IPS-NIHi11 (cell line): ENCODE measurements at places on chromosomes 3 and 15.

DNA sequence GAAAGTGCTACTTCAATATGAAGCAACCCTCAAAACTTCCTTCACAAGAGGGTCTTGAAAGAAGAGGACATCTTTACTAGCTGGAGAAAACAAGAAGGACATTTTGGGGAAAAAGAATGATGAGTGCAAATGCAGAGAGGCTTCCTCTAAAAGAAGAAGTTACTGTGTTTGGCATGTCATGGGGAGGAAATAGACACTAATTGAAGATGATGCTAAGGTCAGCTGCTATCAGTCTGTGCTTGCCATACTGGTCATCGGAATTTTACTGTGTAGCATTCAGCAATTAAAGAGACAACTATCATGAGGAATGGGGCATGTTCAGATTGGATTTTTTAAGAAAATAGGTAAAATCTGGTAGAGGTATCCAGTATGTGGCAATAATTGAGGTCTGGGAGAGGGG lies 60.0 kb downstream of the THRB start:
- DNase-seq = no peak

- DNase-seq = no peak
Measured at GRCh38 chr3:161977063-161977462, 480.5 kb downstream of the OTOL1 start.

DNA sequence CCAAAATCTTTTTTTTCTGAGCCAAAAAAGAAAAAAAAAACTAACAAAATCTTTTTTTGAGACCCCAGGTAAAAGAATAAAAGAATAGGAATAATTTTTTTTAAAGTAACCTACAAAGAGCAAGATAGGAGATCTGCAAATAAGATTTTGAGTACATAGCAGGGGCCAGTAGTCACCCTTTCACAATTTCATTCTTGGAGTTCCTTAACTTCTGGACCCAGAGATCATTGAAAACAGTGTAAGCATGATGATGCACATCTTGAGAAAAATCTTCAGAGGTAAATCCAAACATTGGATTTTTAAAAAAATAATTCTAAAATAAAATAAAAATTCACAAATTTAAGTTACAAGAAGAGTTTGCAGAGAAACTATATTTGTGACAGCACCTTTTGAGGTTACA lies 18.8 kb downstream of the TFRC start:
- no peak for DNase-seq

DNA sequence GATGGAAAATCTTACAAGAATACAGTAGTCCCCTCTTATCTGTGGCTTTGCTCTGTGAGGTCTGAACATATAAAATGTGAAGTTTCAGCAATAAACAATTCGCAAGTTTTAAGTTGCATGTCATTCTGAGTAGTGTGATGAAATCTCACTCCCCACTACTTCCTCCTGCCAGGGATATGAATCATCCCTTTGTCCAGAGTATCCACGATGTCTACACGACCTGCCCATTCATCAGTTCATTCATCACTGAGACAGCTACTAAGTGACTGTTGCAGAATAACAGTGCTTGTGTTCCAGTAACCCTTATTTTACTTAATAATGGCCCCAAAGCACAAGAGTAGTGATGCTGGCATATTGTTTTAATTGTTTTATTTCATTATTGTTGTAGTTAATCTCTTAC lies 489.2 kb upstream of the UBE2E2 start:
- no peak for DNase-seq

DNA sequence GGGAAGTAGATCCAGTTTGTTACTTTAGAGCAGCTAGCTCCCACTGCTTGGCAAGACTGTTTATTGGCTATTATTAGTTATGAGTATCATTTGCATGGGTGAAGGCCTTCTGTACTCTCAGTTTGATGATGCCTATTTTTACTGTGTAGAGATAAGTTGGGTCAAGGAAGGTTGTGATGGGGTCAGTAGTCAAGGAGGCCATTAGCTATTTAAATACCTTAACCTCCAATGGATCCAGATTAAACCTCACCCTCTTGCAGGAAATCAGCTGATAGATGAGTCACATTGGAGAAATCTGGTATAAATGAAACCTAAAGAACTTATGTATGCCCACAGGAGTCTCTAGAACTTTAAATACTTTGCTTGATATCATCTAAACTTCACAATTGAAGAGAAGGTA lies 45.0 kb downstream of the THBS1 start:
- DNase-seq = no peak

GRCh38 chr3:11077466-11077865 lies 76.8 kb upstream of the HRH1 start:
- DNase-seq = no peak

- DNase-seq = no peak
Measured at GRCh38 chr3:100331660-100332059, 2.9 kb upstream of the NIT2 start.

- no peak for DNase-seq
Measured at GRCh38 chr3:150114873-150115540, 144.3 kb upstream of the PFN2 start.

- no peak for DNase-seq
Measured at GRCh38 chr15:36880913-36881460, 219.4 kb downstream of the MEIS2 start.

DNA sequence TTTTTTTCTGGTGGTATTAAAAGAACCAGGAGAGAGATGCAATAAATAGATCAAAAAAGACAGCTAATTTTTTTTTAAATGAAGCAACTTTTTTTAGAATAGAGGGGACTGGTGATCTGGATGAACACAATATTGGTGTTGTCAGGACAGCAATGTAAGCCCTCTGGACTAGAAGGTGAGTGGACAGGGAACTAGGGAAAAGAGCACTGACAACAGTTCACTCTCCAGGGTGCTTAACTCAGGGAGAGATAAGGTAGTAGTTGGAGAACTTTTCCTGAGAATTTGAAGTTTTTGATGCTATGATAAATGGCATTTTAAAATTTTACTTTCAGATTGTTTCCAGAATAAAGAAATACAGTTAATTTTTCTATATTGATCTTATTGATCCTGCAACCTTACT lies 158.3 kb upstream of the STAC start:
- DNase-seq = no peak

DNA sequence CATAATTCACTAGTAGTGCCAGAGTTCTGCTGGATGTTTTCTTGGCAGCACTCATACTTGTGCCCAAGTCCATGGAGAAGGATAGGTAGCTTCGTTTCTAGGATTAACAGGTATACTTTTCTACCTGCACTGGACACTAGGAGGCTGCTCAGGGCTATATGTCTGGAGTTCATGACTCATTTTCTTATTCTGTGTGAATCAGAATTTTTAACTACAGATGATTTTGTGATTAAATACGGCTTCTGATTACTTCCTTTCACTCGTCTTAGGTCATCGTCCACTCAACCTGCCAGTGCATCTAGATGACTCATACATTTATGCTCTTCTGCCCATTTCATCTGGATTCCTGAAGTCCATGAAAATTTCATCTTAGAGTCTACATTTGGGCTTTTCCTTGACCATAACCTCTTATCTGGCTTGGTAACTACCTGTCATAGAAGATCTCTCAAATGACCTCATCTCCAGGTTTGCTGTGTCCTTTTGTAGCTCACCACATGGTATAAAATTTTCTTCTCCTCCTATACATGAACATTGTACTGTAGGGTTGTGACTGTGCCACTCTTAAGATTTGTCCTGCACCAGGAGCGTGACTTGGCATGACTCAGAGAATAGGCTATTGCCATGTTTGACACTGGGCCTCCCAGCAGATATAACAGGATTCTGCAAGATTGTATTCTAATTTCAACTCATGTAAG lies 66.7 kb upstream of the GCSAM start:
- no peak for DNase-seq

DNA sequence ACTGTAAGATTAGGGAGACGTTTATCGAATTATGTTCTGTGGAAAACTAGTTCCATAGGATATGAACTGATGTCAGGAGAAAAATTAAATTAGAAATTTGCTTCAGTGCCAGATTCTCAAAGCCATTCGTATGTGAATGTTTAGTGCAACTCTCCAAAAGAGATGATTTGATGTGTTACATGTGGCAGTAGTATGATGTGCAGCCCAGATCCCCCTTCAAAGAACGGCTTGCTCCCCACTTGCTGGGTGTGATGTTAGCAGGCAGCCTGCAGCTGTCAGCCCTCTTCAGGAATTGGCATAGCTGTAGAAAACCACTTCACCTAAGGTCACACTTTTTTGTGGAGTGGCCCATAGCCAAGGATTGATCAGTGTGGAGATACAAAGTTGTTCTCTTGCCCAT lies 127.0 kb upstream of the CCDC54 start:
- no peak for DNase-seq

DNA sequence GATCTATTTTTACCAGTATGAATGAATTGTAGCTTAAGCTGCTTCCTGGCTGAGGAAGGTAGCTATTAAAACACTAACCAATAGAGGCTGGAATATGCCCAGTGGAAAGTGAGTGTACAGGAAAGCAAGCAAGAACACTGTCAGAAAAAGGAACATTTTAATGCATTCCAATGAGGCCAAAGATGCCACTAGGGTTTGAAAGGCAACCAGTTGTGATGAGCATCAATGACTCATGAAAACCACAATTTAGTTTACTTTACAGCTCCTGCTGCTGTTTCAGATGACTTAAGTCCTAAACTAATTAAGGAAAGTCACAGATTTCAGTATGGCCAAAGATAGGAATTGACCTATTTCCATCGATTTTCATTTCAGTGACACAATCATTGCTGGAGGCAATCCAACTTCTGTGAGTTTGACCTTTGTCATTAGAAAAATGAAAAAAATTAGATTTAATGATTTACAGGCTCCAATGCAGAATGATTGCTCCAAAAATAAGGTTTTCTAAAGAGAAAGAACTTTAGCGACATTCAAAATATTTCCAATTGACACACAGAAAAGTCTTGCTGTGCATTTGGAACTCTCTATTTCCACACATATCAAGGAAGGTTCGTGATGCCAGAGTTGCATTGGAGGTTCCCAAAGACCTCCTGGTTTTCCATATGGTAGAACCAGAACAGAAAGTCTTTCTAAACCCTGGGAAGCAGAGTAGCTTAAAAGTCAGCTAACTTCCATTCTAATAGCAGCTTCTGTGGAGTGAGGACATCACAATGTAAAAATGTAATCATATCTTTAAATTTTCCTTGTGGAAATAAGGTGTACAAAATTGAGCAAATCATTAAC lies 103.0 kb downstream of the SUCNR1 start:
- DNase-seq = no peak

DNA sequence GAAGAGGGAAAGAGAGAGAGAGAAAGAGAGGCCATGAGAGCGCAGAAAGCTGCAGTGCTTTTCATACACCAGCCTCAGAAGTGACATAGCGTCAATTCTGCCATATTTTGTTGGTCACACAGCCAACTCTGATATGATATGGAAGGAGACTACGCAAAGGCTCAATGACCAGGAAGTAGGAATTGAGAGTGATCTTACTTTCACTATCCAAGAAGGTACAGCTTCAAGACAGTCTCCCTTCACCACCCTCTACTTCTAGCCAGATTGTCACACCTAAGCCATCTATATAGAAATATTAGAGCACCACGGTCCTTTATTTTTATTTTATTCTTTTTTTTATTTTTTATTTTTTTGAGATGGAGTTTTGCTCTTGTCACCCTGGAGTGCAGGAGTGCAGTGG lies 21.1 kb downstream of the PARP15 start:
- no peak for DNase-seq

DNA sequence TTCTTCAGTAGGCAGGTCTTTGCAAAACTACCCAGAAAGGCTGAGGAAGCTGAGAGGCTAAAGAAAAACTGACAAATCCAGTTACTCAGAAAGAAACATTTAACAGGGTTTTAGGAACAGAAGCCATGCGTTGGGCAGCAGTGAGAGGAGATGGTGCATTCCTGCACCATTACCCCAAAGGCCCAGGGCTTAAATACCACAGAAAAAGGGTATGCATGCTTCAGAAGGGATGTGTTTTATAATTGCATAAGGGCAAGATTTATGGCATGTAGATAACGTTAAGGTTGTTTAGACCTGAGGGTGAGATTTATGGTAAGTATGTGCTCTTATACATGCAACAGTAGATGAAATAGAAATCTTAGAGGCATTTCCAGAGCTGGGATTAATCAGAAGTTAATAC lies 10.0 kb downstream of the C3orf52 start:
- DNase-seq = no peak

GRCh38 chr15:40807888-40808461 lies 702 bp upstream of the DNAJC17 start:
- DNase-seq = no peak

DNA sequence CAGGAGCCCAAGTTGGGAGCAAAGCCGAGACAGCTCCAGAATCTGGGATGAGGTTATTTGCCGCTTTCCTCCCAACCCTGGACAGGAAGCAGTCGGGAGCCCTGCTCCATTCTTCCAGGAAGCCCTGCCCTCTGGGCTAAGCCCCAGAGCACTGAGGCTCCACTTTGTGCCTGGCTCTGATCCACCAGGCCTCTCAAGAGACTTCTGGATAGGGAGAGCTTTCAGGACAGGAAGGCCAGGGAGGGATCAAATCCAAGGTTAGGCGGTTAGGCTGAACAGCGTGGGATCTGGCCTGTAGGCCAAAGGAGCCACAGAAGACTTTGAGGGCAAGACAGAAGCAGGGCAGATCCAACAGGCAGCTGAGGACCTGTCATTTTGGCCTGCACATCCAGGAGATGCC lies 835 bp downstream of the STOML1 start:
- no peak for DNase-seq

DNA sequence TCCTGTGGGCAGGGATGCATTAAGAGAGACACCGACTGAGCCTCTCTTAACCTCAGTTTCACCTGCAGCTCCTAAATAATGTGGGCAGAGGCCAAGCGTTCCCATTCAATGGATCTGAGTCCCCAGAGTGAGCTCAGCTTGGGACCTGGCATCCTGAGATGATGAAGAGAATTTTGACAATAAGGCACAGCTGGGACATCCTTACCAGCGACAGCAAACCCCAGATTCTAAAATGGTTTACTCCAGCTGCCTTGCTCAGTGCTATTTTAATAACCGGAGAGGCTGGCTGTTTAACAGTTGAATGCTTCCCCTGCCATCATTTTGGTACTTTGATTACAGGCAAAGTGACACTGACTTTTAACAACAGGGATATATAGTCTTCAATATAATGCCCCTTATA lies 123.7 kb downstream of the WDR76 start:
- no peak for DNase-seq

- no peak for DNase-seq
Measured at GRCh38 chr3:69745505-69745904, 6.2 kb downstream of the MITF start.

GRCh38 chr3:171363202-171363601 lies 97.0 kb downstream of the TNIK start:
- no peak for DNase-seq
